Posterior vena cava (tissue), 2 donors: ENCODE measurements at places on chromosomes 16 and 17.

- DNase-seq = peak; percentile 68
These were observed 55.4 kb upstream of the CREBBP start for GRCh38 chr16:3935921-3936320.

GRCh38 chr16:3215601-3216262 lies 19.2 kb downstream of the ZNF200 start:
- DNase-seq = no peak

DNA sequence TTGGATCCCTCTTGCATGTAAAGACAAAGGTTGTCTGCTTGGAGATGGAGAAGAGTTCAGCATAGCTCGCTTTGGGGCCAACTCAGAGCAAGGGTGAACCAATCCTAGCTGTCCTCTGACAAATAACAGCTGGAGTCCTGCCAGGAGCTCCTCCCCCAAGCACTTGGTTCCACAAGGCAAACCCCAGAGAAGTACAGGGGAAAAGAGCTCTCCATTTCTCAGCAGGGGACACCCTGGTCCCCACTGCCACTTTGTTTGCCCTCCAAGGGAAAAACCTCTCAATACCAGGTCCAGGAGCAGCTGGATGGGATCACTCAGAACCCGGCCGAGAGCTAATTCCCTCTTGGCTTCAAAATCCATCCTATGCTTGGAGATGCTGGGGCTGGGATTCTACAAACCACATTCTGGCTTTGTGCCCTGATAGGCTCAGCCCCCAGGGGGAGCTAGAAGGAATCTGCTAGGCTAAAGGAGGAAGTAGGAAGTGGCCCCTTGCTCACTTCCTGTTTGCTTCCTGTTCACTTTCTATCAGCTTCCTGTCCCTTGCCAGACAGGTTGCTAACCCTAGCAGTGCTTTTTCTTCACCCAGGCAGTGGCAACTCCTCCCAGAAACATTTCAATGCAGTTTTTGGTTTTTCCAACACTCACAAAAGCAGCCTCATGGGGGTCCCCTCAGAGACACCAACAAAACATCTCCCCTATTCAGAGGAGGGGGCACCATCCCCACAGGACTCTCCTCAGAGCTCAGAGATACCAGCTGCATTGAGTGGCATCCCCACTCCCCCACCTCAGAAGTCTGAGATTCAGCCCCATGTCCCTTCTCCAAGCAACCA lies 30.7 kb downstream of the CDRT4 start:
- DNase-seq = peak; percentile 84

DNA sequence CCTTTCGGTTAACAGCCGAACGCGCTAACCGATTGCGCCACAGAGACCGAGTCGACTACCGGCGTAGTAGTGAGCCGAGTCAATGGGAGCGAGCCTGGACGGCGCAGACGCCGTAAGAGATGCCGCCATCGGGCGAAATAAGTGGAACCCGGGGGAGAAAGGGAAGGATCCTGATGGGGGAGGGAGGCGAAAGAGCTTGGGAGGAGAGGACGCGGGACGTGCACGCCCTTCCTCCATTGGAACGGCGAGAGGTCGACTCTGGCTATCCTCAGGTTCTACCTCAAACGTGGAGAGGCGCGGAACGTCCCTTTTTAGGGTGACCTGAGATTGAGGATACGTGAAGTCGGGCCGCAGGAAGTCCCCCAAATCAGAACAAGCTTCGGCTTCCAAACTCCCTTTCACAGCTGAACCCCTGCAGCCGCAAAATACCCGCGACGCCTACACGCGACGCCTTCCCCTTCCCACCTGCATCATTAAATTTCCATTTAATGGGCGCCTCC lies 683 bp upstream of the PSMB3 start:
- peak; percentile 94 for DNase-seq

DNA sequence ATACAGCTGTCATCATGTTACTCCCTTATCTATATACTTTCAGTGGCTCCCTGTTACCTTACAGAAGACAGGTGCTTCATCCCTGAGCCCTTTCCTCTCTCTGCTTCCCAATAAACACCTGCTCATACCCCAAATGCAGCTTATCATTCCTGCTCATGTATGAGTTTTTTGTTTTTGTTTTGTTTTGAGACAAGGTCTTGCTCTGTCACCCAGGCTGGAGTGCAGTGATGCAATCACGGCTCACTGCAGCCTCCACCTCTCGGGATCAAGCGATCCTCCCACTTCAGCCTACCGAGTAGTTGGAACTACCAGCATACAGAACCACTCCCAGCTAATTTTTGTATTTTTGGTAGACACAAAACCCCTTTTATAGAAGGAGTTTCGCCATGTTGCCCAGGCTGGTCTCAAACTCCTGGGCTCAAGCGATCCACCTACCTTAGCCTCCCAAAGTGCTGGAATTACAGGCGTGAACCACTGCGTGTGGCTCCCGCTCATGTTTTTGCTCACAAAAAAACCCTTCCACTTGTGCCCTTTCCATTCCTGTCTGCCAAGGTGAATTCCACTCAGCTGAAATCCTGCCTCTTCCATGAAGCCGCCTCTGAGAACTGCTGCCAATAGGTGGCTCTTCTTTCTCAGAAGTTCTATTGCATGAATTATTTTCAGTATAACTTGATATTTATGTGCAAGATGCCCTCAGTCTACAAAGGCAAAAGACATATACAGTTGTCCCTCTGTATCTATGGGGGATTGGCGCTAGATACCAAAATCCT lies 7.9 kb upstream of the RNF157 start:
- no peak for DNase-seq

- DNase-seq = no peak
These were observed 23.4 kb downstream of the DCAF7 start for GRCh38 chr17:63573634-63574033.

- no peak for DNase-seq
These were observed 128.8 kb downstream of the ASIC2 start for GRCh38 chr17:33164169-33164881.

- no peak for DNase-seq
These were observed 2.0 kb upstream of the HSD17B2 start for GRCh38 chr16:82033006-82033405.

GRCh38 chr17:73064084-73064938 lies 28.2 kb downstream of the SLC39A11 start:
- DNase-seq = no peak
